Activated CD8-positive, alpha-beta memory T cell treated with anti-CD3 and anti-CD28 coated beads for 4 hours (primary cell): ENCODE measurements at places on chromosomes 1 and 21.
A peak's percentile ranks its signal among the peaks of the same experiment; 100 is the strongest.

DNA sequence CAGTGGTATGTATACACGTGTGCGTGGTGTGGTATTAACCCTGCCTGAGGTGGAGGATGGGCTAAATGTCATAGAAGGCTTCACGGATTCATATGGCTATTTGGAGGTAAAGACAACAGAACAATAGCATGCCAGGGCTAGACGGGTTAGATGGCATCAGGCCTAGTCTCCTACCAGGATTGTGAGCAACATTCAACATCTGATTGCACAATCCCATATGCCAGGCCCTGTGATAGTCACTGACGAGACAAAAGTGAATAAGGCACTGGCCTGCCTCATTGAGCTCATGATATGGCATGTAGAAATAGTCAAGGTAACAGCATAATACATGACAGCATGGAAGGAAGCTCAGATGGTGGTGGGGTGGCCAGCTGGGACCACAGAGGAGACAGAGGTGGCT lies 167.1 kb upstream of the BEND5 start:
- no peak for DNase-seq

DNA sequence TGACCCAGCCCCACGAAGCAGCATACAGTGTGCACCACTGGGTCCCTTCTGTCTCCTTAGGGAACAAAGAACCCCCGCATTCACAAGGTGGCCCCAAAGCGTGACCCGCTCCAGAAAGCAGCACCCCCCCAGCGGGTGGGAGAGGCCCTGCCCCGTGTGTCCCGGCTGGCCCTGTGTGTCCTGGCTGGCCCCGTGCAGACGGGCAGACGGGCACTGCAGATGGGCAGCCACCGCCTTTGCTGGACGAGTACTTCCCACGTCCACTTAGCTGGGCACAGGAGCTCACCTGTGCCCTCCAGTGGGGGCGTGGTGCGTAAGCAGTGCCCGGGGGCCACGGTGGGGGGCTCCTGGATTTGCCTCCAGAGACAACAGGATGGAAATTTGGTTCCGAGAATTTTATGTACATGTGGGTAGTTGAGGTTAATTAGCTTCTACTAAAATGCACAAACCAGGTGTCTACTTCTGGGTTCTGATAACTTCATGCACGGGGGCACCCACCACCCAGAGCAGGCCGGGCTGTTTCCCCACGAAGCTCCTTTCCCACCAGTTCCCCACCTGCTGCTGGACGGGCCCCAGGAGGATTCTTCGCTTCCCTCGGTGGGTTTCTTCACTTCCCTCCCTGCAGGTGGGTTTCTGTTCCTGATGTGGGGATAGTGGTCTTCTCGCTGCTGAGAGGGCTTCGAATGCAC lies 33.2 kb upstream of the SLC19A1 start:
- DNase-seq = no peak

GRCh38 chr1:232223183-232223708 lies 406.7 kb downstream of the SIPA1L2 start:
- DNase-seq = no peak

- no peak for DNase-seq
Observed at GRCh38 chr21:39531840-39532239, 80.1 kb downstream of the SH3BGR start.

DNA sequence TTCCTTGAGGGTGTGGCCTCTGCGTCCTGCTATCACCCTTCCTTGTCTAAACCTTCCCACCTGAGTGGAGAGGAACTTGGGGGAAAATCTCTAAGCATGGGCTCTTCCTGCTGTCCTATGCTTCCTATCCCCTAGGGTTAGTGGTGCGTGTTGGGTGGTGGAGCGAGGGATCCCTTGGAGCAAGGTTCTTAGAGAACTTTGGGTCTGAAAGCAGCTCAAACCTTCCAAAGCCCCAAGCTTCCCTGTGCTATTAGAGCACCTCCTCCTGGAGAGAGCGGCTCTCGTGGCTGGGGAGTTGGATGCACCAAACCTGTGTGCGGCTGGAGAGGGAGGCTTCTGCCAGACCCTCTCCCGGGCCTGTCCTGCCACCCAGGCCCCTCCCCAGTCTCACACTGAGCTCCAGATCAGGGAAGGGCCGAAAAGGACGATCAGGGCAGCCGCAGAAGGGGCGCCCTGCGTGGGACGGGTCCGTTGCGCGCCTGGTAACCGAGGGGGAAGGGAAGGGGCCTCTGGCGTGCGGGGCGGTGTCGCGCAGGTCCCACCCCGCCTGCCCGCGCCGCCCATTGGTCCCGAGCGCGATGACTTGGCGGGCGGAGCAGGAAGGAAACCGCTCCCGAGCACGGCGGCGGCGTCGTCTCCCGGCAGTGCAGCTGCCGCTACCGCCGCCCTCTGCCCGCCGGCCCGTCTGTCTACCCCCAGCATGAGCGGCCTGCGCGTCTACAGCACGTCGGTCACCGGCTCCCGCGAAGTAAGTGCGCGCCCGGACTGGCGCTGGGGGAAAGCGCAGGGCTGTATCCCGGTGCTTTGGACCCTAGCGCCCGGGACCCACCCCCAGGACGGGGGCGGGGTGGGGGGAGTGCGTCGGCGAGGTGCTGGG lies at the start of gene SH3BGRL3:
Gene SH3BGRL3 (plus strand): TSS at position 631 of the 877 bp plus-strand sequence. CDS start 70 bp downstream, at position 701.
- peak; percentile 61 for DNase-seq

DNA sequence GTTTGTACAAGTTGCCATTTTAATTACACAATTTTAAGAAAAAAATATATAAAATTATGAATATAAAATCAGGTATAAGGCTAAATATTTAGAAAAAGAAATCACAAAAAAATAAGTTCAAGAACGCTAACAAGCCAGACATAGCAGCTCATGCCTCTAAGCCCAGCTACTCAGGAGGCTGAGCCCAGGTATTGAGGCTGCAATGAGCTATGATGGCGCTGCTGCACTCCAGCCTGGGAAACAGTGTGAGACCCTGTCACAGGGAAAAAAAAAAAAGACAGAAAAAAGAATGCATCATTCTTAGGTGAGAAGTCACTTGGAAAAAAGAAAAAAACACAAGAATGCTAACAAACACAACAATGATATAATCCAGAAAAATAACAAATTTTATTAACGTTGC lies 112.3 kb upstream of the PRDX6 start:
- DNase-seq = no peak

DNA sequence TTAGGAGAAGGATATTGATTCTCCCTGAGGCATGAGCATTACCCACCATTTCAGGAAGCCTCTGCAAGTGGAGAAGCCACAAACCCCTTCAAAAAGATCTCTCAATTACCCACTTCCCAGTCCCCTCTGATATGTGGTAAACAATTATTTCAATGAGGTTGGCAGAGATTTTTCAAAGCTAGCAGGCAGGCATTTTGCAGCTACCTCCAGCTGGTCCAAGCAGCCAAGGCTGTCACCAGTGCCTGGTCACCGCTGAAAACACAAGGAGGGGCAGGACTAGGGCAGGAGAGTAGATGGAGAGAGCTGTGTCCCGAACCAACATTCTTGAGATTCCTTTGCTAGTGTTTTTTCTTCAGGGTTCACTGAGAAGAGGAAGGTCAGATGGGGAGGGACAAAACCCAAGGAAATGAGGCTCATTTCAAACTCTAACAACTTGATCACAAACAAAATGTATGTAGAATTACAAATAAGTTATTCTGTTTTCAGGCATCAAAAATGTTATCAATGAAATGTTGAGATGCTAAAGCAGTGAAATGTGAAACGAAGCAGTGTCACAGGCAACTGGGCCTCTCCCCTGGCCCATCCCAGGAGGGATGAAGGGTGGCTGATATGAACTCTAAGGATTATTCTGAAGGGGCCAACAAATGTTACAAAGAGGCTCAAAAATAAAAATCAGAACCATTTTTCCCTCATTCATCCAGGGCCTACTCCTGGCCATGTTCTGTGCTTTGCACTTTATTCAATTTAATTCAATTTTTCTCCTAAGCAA lies 22.3 kb downstream of the APP start:
- no peak for DNase-seq

DNA sequence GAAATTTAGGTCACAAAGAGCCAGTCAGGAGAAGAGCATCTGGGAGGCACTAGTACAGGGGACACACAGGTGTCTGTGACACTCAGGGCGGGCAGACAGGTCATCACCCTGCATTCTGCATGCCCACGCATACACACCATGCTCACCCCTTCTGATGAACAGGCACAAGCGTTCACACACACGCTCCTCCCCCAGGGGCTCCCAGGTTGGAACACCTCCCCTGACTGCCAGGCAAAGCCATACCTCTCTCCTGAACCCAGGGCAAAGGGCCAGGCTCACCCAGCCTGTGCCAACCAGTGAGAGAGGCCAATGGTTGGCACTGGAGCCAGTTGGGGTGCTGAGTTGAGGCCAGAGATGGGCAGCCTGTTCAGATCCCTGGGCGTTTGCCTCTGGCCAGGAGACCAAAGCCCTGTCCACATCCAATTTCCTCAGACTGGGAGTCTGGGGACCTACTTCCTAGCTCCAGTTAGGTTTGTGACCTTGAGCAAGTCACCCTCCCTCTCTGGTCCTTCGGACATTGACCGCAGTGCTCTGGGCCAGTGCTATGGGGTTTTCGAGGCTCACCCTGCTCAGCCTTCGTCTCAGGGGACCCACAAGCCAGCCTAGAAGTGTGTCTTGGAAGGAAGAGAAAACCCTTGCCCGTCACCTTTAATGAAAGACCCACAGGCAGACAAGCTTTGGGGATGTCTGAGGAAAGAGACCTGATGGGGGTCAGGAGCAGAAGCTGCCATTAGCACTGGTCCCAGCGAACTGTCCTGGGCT lies 5.8 kb upstream of the LAD1 start:
- no peak for DNase-seq

GRCh38 chr1:111222308-111223125 lies 5.0 kb upstream of the CHI3L2 start:
- DNase-seq = no peak

DNA sequence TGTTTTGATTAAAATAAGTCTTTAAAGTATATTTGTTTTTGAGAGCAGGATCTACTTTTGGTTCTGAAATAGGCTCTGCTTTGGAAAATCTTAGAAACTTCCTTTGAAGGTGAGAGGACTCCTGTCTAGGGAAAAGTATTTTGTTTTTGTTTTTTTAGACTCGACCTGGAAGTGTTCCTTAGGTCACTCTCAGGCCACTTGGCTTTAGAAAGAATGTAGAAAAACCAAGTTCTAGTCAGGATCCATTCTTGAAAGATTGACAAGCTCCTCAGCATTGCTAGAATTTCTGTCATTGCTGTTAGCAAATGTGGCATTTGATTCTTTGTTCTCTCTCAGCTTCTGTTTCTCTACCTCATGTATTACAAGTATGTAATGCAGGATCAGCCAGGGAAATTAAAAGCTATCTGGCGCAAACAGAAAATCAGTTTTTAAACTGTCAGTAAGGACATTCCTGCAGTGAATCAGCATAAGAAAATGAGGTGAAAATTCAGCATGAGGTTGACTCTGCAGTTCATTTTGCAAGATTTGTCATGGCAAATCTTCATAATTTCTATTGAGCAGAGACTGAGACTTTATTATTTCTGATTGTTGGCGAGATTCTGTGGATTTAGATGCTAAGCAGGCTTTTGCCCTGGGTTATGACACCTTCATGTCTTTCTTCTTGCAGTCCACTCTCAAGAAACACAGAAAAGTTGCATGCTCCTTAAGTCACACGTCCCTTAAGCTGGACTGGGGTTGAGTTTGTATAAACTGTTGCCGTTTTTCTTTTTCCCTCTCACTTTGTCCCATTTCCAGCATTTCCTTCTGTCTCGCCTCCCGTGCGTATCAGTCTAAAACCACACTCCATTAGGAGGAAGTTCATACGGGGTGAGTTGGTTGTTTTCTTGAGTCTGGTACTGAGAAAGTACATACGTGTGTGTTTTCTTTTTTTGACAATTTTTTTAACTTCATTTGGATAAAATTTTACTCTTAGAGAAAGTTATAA lies 12.6 kb downstream of the NTPCR start:
- DNase-seq = no peak

DNA sequence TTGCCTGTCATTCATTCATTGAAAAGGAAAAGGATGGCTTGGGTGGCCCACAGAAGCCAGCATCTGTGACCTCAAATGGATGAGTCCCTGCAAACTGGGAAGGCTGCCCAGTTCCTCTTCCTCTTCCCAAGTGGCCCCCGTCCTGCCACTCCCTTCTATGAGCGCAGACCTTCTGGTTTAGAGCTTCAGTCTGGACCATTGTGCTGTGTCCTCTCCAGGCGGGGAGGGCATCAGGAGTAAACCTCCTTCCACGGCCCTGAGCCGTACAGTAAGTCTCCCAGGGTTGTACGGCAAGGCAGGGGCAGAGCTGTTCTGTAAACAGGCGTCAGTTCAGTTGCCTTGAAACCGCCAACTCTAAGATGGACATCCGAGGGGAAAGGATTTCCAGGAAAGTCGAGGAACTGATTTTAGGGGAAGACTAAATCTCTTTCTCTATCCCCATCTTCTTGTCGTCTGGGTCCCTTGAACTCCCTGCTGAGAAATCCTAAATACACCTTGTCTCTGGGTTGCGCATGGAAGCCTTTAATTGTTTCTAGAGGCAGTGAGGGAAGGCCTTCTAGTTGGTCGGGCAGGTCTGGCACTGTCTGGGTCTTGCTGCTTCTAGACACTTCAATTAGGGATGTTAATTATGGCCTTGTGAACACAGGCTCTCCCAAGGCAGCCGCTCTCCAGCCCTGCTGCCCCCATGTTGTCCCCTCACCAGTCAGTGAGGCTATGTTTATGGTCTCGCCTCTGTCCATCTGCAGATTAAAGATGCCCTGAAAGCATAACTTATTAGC lies 22.1 kb downstream of the SOX13 start:
- no peak for DNase-seq

- no peak for DNase-seq
Observed at GRCh38 chr1:89844860-89845259, 24.0 kb downstream of the LRRC8D start.

DNA sequence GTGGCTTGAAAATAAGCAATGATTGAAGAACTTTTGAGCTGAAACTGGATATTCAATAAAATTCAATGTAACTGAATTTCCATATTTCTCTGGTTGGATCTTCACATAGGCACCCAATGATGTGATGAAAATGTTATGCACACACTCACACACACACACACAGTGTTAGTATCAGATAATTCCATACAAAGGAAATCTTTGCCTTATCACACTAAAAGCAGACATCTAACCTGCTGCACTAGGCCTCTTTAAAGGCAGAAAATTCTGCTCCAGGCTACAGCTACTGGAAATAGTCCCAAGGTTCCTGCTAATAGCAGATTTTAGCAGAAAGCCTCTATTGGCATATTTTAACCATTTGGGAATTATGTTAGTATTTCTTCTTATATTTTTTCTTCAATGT lies 309.6 kb downstream of the COL11A1 start:
- DNase-seq = no peak

DNA sequence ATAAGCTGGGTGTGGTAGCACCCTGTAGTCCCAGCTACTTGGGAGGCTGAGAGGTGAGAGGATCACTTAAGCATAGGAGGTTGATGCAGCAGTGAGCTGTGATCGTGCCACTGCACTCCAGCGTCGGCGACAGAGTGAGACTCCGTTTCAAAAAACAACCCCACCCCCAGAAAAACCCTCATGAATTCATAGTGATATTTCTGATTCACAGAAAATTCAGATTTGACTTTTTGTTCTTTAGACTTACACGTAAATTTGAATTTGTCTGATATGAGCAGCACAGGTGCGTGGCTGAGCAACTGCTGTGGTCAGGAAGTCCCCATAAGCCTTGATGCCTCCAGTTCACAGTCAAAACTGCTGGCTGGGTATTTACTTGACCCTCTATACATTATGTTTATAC lies 10.0 kb upstream of the MORC3 start:
- DNase-seq = no peak
